ENCODE measurements at places on chromosomes 2 and 18.

DNA sequence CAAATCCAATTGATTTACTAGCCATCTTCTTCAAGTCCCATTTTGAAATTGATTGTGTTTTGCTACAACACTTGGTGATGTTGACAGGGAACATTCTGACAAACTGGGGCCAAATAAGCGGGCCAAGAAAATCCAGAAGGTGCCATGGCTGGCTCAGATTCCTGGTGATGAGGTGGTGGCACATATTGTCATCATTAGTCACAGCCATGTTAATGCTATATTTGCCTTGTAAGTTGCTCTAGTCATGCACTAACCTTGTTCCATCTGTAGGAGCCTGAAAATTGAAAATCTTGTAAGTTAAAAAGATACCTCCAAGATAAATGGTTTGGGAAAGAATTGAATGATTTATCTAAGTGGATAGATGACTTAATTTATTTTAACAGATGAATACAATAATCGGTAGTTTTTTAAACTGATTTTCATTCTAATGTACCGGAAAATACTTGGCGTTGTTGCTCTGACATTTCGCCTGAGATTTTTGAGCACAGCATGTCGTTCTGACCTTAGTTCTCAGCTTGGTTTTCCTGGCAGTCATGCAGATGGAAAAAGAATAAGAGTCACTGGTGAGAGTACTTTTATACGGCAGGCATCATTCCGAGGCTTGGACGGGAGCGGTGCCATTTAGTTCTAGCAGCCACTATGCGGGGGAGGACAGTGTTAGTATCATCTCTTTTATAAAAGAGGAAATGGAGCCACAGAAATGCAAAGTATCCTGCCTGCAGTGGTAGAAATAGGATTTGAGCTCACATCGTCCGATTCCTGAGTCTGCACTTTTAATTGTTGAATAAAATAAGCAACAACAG is 133.9 kb downstream of the ZNF532 start:
- no peak for DNase-seq

GRCh38 chr18:77140030-77140429 is 7.4 kb upstream of the MBP start:
- DNase-seq: no peak

DNA sequence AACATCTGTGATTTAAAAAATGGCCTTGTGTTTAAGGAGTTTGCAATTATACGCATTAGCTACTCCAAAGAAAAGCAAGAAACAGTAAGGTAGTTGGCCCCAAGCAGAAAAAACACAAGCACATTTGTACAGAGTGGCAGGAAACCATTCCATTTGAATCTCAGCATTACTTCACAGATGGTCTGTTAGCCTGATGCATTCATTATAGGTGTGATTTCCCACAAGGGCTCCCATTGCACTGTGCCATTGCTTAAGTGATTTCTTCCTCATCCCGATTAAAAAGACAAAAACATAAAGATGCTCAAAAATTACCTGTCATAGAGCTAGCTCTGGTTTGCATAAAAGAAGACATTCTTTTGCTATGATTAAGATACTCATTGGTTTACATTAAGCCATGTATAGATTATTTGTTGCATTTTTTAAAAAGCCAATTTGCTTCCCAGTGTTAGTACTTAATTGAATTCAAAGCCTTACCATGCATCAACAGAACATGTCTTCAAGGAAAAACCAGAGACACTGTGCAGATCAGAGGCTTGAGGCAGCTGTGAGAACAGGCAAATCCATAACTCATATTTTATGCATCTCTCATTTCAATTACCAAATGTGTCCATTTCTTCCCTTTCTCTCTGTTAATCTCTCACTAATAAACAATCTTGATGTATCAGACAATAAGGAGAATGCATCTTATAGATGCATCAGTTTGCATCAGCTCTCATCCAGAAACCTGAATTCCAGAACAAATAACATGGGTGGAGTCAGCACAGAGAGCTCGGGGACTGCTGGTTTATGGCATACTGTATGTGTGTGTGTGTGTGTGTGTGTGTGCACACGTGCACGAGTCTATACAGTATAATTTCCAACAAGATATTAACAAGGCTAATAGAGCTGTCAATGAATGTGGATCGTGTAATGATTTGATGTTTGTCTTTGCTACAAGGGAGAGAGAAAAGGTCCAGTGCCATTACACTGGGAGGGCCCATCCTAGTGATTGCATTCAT is 558.6 kb upstream of the HS6ST1 start:
- no peak for DNase-seq

DNA sequence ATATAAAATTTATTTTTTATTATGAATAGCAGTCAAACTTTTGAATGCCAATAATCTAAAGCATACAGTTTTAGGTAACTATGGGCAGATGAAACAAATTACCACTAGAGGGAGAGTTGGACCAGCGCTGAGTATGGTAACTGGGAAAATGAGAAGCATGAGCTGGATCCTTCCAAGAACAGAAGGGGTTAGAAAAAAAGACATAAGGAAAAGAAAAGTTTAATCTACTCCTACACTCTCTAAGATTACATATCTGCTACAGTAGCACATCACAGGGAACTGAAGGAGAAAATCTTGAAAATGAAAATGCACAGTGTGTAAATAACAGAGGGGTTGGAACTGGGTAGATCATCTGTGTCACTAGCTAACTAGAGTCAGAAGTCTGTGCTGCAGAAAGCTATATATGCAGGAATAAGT is 15.5 kb downstream of the REG3G start:
- DNase-seq: no peak

DNA sequence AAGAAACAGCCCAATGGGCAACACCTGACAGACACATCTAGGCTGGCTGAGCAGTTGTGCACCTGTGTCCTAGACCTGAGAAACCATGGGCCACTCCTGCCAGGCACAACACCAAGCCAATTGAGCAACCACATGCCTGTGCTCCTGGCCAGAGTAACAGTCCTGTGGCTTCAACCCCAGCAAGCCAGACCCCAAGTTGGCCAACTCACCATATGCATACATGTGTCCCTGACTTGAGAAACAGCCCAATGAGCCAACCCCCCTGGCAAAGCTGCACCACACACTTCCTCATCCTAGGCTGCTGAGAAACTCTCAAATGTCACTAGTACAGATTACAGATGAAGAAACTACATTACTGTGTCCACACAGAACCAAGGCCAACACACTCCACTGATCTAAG is 36.6 kb downstream of the USP34 start:
- DNase-seq: no peak

DNA sequence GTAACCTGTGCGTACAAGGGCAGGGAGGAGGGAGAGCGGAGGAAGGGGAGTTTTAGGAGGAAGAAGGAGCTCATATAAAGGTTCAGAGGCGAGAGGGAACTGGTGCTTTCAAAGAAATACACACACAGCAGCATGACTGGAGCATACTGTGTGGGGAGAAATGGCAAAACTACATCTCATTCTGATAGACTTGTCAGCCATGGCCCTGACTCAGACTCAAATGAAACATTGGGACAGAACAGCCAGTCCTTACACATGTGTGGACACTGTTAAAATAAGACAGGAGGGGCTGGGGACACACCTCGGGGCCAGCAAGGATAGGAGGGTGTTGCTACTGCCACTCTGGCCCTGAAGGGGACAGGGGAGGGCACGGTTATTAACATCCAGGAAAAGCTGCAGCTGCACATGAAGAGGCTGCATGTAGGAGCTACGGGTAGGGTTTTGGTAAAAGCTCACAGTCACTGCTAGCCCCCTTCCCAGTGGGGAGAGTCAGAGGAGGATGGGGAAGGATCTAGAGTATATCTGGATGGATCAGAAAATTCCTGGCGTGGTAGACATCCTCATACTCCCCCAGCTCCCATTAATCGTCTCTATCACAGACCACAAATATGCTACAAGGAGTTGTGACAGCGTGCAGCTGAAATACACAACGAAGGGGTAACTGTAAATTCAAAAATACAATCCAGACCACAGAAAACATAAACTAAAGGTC is 110.5 kb downstream of the GATA6 start:
- no peak for DNase-seq

- no peak for DNase-seq
These were observed 543.7 kb downstream of the TRIB2 start for GRCh38 chr2:13260402-13260801.

DNA sequence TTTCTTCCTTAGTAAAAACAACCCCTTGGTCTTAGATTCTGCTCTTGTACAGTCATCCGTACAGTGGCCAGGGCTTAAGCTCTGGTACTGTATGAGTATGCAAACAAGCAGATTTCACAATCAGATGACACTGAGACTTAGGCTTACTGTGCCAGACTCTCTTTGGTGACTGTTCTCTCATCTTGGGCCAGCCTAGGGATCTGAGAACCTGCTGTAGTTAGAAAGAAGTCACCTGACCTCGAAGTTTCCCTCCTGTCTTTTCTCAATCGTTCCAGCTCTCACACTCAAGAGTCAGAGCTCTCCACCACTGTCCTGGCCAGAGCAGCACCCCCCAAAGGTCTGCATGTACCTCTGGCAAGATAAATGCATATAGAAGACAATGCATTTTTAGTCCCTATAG is 63.2 kb downstream of the ZEB2 start:
- DNase-seq: no peak

- DNase-seq: no peak
These were observed 58.8 kb downstream of the CTIF start for GRCh38 chr18:48597671-48598070.

- DNase-seq: no peak
These were observed 1.2 kb downstream of the IMMT start for GRCh38 chr2:86193901-86194567.

GRCh38 chr2:14635391-14635871 is 2.9 kb downstream of the LRATD1 start:
- DNase-seq: no peak

- DNase-seq: no peak
These were observed 15.3 kb upstream of the THSD7B start for GRCh38 chr2:136750065-136750464.

DNA sequence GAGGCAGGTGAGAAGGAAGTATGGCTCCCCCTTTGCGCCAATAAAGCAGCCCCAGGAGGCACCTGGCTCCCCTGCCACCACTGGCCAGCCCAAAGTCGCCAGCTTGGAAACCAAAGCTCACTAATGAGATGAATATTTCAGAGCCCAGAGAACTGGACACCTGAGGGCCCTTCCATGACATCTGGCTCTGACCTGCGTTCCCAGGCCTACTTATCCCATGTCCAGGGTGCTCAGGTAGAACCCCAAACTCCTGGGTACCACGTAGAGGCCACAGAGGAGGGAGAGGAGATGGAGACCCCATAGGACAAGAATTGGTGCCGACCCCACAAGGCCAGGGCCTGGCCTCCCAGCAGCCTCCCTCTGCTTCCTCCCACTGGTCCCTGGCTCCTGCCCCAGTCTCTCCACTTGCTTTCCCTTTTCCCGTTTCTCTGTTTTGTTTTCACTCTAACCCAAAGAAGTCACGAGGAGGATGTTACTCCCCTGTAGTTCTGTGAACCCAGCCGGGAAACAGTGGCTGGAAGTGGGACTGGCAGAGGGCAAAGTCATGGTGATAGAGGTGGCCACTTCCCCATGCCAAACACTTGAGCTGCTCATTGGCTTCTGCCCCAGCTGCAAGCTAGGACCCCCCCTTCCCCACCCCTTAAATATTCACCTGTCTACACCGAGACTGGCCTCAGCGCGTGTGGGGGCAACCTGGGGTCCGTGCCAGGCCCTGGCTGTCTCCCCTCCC is 820 bp downstream of the TMBIM1 start:
- no peak for DNase-seq

GRCh38 chr2:195735347-195735746 is 78.3 kb downstream of the SLC39A10 start:
- no peak for DNase-seq

DNA sequence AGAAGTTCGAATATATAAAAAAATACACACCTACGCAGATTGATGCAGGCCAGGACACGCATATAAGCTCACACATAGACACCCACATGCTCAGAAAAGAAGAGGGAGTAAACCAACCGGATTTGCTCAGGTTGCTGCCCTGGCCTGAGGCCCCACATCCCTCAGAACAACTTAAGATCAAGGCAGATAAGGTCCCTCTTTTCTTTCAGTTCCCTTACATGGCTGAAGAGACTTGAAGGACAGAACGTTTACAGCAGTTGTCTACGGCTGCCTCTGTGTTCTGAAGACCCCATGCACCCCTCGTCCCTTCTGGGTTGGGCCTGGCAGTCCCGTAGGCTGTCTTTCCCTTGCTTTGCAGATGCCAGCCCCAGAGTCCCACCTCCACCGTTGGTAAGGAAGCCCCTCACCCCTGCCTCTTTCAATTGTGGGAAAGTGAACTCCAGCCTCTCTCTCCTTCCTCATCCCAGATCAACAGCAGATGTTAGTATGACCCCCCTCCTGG is 4.3 kb upstream of the NAGK start:
- no peak for DNase-seq

GRCh38 chr18:22559414-22560274 is 141.9 kb upstream of the CTAGE1 start:
- peak; percentile 1 for DNase-seq

- DNase-seq: no peak
These were observed 355.6 kb upstream of the GYPC start for GRCh38 chr2:126300348-126300747.

DNA sequence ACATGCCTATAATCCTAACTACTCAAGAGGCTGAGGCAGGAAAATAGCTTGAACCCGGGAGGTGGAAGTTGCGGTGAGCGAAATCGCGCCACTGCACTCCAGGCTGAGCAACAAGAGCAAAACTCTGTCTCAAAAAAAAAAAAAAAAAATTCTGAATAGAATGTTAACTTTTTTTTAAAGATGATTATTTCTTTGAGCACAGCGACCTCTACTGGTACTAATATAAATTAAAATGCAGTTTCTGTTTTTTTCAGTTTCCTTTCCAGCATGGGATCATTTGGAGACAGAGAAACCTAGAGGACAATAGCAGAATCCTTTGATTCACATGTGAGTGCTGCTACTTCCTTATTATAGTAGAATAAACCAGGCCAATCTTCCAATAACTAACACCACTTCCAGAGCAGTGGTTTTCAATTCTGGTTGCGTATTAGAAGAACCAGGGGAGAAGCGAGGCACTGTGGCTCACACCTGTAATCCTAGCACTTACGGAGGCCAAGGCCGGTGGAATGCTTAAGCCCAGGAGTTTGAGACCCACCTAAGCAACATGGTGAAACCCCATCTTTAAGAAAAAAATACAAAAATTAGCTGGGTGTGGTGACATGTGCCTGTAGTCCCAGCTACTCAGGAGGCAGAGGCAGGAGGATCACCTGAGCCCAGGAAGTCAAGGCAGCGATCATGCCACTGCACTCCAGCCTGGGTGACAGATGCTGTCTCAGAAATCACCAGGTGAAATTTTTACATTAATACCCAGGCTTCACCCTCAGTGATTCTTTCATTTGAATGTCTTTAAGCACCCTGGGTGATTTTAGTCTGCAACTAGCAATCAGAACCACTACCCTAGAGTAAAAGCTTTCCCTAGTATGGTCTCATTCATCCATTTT is 10.1 kb downstream of the SRSF7 start:
- DNase-seq: no peak

All from stimulated activated CD8-positive, alpha-beta memory T cell treated with anti-CD3 and anti-CD28 coated beads, Interleukin-2, amount 100 ng/mL, for 48 hours (primary cell).